HTR-8/SVneo (cell line): ENCODE measurements at places on chromosomes 7 and 10.

DNA sequence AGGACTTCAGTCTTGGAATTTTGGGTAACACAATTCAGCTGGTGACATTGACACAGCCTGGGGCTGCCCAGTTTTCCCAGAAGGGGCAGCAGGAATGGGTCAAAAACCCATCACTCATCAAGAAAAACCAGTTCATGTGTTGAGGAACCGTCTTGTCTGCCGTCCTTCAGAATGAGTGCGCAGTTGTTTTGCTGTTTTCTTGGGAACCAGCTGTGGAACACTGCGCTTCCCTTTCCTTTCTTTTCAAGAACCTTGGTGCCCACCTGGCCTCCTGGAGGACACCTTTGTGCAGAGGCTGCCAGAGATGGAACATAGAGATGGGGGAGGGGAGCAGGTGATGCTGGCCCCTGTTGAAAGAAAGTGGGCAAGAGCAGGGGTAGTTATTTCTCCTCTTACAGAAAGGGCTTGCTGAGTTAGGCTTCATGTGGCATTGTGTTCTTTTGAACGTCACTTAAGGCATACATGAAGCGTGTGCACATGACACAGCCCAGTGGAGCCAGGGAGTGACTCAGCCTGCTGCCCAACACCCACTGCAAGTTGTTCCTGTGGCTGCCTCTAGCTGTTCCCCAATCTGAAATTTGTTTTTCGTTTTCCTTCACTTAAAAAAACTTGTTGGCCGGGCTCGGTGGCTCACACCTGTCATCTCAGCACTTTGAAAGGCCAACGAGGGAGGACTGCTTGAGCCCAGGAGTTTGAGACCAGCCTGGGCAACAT lies 87.4 kb upstream of the TNS3 start:
- peak; percentile 60 for DNase-seq

GRCh38 chr7:33883671-33883965 lies 21.7 kb upstream of the BMPER start:
- no peak for DNase-seq

GRCh38 chr10:24603333-24603732 lies 120.4 kb downstream of the ARHGAP21 start:
- DNase-seq, result peak; percentile 26

DNA sequence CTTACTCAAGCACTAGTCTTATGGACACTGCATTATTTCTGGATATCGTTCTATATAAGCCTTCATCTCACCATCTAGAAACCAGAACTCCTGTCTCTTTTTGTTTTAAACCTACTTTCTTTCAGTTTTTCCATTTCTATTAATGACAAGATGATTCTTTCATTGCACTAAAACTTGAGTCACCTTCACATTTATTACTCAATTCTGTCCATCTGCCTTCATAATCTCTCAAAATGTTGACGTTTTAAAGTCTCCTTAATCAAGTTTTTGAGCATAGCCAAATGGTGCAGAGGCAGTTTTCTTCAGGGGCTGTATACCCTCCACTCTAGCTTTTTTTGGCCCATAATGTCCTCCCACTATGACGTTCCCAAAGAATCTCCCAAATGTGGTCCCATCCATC lies 17.6 kb downstream of the STAM start:
- no peak for DNase-seq

GRCh38 chr7:106493041-106493731 lies 167.8 kb downstream of the CCDC71L start:
- DNase-seq, result no peak

DNA sequence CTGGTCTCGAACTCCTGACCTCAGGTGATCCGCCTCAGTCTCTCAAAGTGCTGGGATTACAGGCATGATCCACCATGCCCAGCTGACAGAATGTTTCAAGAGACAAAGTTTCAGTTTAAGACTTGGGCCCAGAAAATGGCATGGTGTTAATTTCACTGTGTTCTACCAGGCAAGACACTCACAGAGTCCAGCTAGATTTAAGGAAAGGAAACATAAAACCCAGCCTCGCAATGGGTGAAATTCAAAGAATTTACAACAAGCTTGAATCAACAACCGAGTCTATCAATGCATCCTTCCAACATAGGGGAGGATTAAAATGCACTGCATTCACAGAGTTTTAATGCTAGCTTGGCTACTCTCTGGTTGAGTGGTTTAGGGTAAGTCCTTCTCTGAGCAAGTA lies 764.0 kb downstream of the XPNPEP1 start:
- DNase-seq, result no peak

- no peak for DNase-seq
These were observed 147.4 kb upstream of the TBX20 start for GRCh38 chr7:35401217-35401879.

DNA sequence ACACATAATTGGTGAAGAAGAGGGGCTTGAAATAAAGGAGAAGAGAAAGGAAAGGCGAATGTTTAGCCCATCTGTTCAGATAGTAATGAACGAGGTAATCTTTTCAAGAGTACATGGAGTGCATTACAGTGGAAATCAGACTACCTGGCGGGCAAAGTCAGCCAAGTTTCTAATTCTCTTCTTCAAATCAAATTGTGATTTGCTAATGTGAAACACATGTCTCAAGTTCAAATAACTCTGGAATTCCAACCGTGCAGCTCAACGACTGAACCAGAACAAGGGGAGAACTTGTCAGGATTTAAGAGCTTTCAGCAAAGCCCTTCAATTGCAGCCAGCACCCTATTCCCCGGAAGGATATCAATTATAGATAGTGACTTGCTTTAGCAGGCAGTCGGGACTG lies 216.9 kb downstream of the GLI3 start:
- DNase-seq, result no peak

DNA sequence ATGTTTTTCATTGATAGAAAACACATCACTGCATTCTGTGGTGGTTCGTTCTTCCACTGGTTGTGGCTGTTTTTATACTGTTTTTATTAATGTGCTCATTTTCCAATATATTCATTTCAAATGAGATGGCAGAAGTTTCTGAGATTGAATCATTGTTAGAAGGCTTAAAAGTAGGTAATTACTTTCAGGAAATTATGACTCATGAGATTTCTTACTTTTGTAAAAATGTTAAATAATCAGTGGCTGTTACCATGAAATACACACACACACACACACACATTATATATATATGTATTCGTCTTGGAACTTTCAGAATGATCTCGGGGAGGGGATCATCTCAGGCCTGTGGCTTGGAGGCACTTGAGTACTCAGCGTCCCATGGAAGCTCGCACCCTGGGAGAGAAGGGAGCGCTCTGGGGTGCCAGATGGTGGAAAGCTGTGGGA lies 66.1 kb downstream of the ZMYND11 start:
- DNase-seq, result no peak

DNA sequence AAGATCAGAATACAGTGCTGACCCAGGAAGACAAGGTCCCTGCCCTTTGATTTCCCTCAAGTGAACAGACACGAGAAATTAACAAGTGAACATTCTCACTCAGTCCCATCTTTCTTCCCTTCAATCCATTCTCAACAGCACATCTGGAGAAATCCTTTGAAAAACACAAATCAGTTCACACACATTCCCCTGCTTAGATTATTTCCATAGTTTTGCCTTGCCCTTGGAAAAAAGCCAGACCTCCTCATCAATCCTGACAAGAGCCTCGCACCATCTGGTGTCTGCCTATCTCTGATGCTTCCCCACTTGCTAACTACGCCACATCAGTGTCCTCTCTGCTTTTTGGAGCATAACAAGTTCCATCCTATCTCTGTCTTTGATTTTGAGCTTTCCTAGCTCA lies 94.4 kb upstream of the KIAA1217 start:
- DNase-seq, result no peak

- DNase-seq, result no peak
These were observed 144.6 kb downstream of the NRCAM start for GRCh38 chr7:108311446-108312168.

DNA sequence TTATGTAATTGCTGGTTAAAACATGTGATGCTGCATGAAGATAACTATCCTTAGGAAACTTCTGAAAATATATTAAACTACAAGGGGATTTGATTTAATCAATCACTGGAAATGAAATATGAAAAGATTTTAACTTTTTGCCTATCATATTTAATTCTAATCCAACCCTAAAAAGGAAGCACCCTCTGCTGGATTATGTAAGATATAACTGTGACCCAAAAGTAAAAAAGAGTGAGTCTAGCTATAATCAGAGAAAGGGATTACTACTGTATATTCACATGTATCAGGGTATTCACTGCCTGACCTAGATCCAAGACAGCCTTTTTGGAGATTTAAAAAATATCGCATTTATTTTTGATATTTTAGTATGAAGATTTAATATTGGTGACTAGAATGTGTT lies 295.5 kb downstream of the MDFIC start:
- DNase-seq, result no peak

- no peak for DNase-seq
These were observed 485.8 kb upstream of the FOXK1 start for GRCh38 chr7:4196121-4196819.
